ENCODE measurements at places on chromosomes 5 and 9.

DNA sequence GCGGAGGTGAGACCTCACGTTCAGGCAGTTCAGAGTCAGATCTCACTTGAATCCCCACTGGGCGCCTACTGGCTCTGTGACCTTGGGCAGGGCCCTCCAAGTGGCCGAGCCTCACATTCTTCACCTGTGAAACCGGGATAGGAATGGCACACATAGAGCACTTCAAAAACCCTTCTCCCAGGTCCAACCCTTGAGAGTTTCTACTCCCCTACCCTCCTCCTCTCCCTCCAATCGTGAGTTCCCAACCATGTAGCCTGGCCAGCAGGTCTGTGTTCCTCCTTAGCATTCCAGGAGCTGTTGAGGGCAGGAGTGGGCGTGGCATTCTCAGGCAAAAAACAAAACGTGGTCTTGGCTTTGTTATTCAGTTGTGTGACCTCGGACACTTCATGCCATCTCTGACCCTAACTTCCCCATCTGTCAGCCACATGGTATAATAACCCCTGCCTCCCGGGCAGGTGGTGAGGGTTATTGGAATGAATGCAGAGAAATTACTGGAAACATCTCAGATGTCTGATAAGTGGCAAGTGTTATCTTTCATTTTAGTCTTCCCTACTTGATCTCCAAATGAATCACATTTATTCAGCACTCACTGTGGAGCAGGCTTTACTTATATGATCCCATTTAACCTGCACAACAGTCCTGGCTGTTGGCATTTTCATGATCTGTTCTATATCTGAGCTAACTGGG, 112.8 kb upstream of the BOD1 start:
- DNase-seq, result no peak

DNA sequence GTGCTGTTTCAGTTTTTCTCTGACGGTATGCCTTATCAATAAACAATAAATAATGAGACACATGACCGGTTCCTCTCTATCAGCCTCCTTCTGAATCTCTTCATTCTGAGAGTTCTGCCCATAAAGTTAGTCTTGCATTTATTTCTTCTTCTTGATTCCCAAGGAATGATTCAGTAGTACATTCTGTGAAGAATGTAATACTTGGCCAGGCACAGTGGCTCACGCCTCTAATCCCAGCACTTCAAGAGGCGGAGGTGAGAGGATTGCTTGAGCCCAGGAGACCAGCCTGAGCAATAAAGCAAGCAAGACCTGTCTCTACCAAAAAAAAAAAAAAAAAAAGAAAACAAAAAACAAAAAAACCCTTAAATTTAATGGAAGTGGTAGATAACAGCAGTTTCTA, 53.9 kb downstream of the PAM start:
- DNase-seq, result peak; percentile 53

DNA sequence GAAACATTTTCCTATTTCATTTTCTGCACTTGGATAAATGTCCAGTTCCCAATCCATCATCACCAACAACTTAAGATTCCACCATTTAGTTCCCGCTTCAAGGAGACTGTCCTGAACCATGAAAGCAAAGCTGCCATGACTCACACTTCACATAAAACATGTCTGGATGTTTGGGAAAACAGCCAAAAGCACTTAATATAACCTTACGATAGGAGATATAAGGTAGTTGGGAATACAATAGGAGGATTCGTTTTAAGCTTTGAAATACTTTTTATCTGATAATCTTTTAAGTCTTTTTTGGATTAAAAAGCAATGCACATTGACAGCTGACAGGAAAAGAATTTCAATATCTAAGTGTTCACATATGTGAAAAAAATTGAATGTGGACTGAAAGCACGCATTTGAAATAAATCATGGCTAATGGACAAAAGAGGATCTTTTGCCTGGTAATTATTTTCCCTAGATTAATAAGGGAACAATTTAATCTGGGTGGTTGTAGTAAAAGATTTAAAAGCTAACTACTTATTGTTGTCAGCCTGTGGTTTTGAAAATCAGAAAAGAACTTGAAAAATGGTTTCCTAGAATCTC, 17.3 kb upstream of the TGFBI start:
- DNase-seq, result peak; percentile 87

DNA sequence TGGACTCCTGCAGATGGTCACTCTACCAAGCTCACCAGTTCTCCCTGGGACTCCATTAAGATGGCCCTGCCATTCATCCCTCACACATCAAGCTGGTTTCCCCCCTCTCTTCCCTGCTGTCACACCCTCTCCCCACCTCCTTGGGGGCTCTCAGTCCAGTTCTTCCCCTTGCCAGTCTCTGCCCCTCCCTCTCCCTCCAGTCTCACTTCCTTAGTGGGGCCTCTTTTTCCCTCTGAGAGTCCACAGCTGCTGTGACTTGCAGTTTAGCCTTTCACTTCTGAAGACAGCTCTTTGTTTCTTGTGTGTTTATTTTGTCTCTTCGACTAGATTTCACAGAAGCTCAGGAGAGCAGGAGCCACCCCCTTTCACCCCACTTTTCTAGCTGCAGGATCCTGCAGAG, 10.5 kb downstream of the DOCK2 start:
- no peak for DNase-seq

DNA sequence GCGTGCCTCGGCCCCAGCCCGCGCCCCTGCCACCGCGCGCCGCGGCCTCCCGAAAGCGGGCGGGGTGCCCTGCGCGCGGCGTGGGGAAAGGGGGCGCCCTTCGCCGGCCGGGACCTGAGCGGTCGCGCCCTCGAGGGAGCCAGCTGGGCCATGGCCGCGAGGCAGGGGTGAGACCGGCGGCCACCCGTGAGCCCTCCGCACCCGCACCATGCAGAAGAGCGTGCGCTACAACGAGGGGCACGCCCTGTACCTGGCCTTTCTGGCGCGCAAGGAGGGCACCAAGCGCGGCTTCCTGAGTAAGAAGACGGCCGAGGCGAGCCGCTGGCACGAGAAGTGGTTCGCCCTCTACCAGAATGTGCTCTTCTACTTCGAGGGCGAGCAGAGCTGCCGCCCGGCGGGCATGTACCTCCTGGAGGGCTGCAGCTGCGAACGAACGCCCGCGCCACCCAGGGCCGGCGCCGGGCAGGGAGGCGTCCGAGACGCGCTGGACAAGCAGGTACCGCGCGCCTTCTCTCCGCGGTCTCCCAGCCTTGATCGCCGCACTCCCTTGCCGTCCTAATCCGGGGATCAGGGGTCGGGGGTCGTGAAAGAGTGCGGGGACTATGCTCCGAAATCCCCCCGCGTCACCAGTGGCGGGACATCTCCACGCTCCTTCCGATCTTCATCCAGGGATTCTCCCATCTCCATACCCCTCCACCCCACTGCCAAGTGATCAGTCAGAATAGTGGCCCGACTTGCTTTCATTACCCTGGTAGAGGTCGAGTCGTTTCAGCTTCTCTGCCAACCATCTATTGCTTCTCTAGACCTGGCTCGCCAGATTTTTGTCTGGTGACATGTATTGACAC, 590 bp downstream of the RASGRF2 start:
- DNase-seq, result peak; percentile 61

- no peak for DNase-seq
These were observed 354.0 kb downstream of the PRR16 start for GRCh38 chr5:120818128-120818527.

GRCh38 chr9:5500441-5501235, 9.7 kb upstream of the PDCD1LG2 start:
- peak; percentile 93 for DNase-seq

GRCh38 chr9:96253059-96253696, 48.8 kb downstream of the HSD17B3 start:
- DNase-seq, result no peak

- DNase-seq, result peak; percentile 10
These were observed 382.6 kb upstream of the DAP start for GRCh38 chr5:11143456-11144267.

DNA sequence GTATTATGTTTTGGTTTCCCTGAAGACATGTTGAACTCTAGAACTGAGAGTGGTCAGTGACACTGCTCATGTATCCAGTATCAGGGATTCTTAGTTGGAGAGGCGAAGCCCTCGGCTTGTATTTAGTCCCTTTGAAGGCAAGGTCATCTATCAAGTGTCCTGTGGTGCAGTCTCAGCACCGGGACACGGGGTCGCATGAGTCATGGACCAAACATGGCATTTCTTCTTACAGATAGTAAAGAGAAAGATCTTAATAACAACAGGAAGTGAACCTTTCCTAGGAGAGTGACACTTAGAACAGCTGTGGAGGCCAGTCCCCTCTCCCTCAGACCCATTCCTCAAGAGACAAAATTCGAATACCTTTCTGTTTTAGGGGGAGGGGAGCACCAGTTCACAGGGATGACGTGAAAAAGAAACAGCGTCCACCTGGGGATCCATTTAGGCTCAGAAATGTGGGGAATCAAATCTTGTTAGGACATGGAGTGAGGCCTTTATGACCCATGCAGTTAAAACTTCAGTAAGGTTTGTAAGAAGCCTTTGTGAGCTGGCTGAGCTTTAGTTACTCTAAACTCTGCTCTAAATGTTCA, 86.5 kb downstream of the ADGRV1 start:
- DNase-seq, result peak; percentile 47

GRCh38 chr5:149702934-149703646, 27.0 kb upstream of the PPARGC1B start:
- no peak for DNase-seq

DNA sequence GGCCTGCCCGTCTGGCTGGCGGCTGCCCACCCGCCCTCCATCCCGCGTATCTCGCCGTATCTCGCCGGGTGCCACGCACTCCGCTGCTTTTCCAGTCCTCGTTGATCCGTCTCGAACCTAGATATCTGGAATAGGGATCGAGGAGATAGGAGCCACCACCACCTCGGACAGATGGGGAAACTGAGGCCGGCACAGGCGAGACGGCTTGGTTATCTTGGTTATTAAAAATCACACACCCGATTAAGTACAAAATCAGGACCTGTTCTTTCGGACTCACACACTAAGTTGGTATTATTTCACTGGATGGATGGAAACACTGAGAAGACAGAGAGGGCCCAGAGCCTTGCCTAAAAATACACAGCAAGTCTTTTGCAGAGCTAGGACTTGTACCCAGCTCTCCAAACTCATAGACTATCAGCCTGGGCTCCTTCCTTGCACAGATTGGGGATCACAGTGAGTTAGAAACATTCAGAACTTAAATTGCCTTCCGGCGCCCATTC, 678 bp downstream of the SLC26A2 start:
- peak; percentile 9 for DNase-seq

DNA sequence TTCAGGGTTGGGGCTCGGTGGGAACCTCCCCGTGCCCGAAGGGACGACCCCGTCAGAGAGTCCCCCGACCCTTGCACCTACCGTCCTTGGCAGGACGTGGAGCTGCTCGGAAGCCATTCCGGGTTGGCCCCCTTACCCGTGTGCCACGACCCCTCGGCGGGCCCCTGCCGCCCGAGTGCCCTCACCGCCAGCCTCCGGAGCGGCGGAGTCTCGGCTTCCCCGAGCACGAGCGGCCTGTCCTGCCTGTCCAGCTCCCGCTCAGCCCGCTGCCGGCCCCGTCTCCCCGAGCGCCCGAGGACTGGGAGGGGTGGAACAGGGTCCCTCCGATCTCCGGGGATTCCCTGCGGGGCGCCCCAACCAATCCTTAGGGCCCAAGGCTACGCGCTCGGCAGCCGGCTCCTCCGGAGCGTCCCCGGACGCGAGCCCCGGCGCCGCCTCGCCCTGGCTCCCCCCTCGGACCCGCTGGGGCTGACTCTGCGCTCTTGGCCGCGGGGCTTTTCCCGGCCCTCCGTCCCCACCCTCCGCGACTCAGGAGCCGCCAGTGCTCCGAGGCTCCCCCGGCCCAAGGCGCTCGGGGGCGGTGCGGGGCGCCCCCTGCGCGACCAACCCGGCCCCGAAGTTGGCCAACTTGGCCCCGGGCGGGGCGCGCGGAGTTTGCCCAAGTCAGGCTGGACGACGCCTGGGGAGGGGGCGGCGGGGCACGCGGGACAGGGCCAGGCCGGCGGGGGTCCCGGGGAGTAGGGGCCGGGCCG, 654 bp downstream of the ADAMTS2 start:
- no peak for DNase-seq

GRCh38 chr5:78500028-78500427, 139.6 kb downstream of the SCAMP1 start:
- DNase-seq, result no peak

GRCh38 chr9:134738869-134739659, 97.5 kb downstream of the COL5A1 start:
- DNase-seq, result peak; percentile 49

DNA sequence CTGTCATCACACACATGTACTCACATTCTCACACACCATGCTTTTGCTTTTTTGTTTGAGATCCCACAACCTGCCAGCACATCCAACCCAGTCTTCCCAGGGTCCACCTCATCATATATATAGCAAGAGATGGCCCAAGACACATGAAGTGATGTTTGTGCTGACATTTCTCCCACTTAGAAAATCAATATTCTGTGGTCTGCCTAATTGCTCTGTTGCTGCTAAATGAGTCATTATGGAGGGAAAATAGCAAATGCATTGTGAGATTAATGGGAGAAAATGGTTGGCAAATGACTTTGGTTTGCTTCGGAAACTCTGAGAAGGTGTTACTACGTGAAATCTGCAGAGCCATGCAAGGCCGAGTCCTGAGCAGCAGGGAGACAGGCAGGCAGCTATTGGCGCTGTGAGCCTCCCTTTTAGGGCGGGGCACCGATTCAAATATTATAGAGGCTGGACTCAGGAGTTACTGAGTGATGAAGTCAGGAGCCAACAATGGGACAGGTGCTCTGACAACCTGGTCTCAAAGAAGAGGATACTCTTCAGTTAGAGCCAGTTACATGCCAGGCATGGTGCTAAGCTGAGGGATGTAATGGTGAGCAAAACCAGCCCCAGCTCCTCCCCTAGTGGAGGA, 62.8 kb downstream of the DAB2IP start:
- no peak for DNase-seq

GRCh38 chr5:178237431-178238312, 5.1 kb upstream of the PHYKPL start:
- no peak for DNase-seq

Measured in astrocyte of the spinal cord (primary cell).